ENCODE measurements at places on chromosomes 2 and 18. TPM values are rescaled to one million over a fixed set of nuclear protein-coding genes. Genes with fewer than 3 reads are reported as not detected.

DNA sequence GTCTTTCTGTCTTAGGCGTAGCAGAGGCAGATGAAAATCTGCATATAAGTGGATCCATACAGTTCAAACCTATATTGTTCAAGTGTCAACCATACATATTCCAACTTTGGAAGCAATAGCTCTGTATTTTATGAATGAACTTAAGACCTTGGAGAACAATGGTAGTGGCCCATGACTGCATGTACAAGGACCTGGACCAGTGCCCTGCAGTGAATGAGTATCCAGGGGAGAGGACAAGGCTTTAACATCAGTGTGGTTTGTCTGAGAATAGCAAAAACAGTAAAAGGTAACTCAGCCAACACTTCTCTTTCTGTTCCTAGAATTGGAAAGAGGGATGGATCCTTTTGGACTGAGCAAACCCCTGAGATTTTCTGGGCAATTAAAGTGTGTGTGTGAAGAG lies 230.8 kb upstream of the LINC00305 start:
- no peak for DNase-seq

DNA sequence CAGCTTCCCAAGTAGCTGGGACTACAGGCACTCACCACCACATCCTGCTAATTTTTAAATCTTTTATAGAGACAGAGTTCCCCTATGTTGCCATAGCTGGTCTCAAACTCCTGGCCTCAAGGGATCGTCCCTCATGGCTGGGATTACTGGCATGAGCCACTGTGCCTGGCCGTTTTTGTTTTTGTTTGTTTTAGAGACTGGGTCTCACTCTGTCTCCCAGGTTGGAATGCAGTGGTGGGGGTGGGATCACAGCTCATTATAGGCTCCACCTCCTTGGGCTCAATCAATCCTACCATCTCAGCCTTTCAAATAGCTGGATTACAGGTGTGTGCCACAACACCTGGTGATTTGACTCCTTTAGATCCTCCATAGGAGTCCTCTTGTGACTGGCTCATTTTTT lies 19.5 kb upstream of the ZDBF2 start:
- DNase-seq = no peak

DNA sequence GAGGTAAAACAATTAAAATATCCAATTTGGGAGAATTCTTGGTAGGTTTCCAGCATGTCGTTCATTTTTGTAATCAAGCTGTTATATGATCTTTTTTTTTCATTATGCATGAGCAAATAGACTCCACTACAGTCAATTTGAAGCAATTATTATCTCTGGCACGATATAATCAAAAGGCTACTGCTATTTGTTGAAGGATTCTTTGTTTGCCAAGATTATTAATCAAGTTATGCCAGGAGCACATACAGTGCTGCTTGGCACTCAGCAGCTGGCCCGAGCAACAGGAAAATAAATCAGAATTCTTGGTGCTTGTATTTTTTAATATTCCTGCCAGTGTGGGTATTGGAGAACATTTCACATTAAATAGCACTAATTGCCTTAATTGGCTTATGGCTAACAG lies 279.5 kb downstream of the RND3 start:
- no peak for DNase-seq

DNA sequence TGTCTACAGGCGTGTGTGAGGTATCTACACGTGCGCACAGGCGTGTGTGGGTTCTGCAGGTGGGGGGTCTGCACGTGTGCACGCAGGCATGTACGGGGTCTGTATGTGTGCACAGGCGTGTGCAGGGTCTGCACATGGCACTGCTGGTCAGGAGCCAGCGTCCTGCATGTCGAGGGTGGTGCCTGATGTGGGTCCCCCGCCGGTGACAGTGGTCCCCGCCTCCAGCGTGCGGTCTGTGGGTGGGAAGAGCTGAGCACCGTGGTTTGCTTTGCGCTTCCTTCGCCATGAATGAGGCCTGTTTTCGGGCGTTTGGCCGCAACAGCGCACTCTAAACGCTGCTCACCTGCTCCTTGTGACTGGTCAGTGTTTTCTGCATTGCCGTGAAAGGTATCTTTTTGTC lies 57.2 kb downstream of the CTDP1 start:
- no peak for DNase-seq

DNA sequence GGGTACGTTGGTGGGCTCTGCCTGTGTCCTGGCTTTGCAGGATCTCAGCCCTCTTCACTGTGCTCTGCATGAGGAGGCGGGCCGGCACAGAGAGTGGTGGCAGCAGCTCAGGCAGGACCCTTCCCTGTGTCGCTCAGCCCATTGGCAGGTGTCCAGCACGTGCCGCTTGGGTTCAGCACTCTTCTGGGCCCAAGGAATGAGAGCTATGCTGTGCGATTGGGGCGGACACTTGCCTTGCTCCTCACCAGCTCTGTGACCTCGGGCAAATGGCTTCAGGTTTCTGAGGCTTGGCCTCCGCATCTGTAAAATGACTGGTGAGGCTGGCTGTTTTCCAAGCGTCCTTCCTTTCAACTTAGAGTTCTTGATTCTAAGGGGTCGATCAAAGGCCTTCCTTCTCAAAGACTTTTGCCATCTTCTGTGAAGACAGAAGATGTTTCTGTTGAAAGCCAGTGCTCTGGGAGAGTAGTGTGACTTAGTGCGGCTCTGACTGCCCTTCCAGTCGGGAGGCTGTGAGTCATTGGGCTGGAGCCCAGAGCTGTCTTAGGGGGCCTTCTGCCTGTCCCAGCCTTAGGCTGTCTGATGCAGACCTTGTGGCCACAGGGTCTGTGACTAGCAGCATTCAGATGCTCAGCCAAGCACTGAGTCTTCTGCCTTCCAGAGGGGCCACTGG lies 35.6 kb downstream of the GLI2 start:
- DNase-seq = peak; percentile 93

- DNase-seq = no peak
Observed at GRCh38 chr18:29096079-29096770, 919.3 kb upstream of the CDH2 start.

DNA sequence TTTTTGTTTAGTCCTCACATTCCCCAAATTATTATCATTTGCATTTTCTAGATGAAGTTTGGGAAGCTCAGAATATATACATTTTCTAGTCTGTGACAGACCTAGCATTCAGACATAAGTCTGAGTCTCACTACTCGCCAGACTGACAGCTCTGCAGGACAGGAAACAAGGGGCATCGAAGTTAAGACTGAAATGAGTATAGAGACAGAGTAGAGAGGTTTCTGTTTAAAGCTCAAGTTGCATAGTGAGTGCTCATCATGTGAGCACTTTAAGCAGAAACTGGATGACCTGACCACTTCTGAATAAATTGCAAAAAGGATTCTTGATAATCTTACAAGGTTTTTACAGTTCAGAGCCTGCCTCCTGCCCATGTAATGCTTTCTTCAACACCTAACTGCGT lies 1.1 kb downstream of the HADHB start:
- peak; percentile 30 for DNase-seq

DNA sequence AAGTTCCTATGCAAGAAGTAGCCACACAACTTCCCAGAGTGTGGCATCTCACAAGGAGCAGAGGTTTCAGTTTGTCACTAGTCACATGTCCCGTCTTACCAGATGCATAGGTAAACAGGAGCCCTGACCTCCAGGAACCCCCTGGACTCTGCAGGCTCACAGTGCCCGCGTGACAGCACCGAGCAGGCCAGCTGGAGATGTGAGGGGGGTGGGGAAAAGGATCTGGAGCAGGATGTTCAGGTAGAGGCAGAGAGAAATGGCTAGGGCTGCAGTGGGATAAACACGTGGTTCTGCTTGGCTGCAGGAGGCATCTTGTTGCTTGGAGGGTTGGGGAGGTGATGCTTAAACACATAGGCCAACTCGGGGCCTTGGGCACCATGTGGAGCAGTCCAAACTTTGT lies 54.2 kb downstream of the IMPA2 start:
- no peak for DNase-seq

GRCh38 chr2:151363709-151364108 lies 6.3 kb downstream of the TNFAIP6 start:
- no peak for DNase-seq

- DNase-seq = peak; percentile 51
Observed at GRCh38 chr18:70489986-70490933, 201.4 kb downstream of the SOCS6 start.

GRCh38 chr2:172878260-172878659 lies 142.6 kb downstream of the RAPGEF4 start:
- peak; percentile 51 for DNase-seq

DNA sequence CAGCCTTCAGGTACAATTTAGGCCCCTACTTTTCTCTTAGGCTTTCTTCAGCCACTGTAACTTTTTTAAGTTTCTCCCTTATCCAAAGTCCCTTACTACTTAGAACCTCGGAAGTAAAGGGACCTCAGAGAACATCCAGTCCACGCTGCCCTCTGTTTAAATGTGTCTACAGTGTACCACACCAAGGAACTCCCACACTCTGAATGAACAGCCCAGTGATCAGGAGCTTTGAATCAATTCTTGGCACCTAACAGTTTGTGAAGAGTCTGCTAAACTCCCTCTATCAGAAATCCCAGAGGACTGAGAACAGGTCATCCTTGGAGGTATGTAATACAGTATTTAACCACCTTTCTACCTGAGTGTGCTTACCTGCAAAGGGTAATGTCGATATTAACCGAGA lies 11.6 kb upstream of the MALT1 start:
- DNase-seq = no peak

- no peak for DNase-seq
Observed at GRCh38 chr18:12840382-12840781, 43.7 kb downstream of the PTPN2 start.

GRCh38 chr18:40917056-40917455 lies 1038.0 kb upstream of the PIK3C3 start:
- peak; percentile 59 for DNase-seq

- no peak for DNase-seq
Observed at GRCh38 chr18:77617694-77618093, 368.0 kb downstream of the GALR1 start.

Gene SALL3
- total RNA-seq = not detected

Gene USP40
- total RNA-seq = 11.8 TPM

Gene SIX3
- total RNA-seq = not detected

Gene SLC16A14
- total RNA-seq = 0.81 TPM

Gene HOXD12
- total RNA-seq = 0.12 TPM

Gene PPM1G
- 134 TPM for total RNA-seq

Gene TRIM43
- total RNA-seq = not detected

Gene SERPINB4
- 0.05 TPM for total RNA-seq

Gene HNRNPLL
- total RNA-seq = 42.8 TPM

Data from M059J (cell line).